ENCODE measurements at places on chromosomes 3 and 15.
A peak's percentile ranks its signal among the peaks of the same experiment; 100 is the strongest.

DNA sequence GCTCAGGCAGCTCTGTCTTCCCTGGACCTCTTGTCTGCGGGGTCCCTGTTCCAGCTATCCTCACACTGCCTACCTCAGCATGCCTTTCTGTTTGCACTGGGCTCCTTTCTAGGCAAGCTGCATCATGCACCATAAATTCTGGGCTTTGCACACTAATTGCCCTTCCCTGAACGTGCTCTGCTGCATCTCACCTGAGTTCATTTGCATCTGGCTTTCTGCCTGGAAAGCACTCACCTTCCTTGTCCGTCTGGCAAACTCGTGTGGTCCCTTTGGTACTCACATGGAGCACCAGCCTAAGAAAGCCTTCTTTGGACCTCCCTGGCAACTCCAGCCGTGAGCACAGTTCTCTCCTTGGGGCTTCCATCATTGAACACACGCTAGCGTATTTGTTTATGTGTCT lies 365.6 kb downstream of the SV2B start:
- no peak for DNase-seq

- no peak for DNase-seq
Measured at GRCh38 chr3:14464141-14464465, 61.7 kb downstream of the SLC6A6 start.

- DNase-seq: no peak
Measured at GRCh38 chr3:23895181-23895580, 21.6 kb downstream of the NKIRAS1 start.

- DNase-seq: no peak
Measured at GRCh38 chr15:99248000-99248715, 1.2 kb downstream of the TTC23 start.

GRCh38 chr3:187305881-187306280 lies 14.3 kb upstream of the MASP1 start:
- no peak for DNase-seq

DNA sequence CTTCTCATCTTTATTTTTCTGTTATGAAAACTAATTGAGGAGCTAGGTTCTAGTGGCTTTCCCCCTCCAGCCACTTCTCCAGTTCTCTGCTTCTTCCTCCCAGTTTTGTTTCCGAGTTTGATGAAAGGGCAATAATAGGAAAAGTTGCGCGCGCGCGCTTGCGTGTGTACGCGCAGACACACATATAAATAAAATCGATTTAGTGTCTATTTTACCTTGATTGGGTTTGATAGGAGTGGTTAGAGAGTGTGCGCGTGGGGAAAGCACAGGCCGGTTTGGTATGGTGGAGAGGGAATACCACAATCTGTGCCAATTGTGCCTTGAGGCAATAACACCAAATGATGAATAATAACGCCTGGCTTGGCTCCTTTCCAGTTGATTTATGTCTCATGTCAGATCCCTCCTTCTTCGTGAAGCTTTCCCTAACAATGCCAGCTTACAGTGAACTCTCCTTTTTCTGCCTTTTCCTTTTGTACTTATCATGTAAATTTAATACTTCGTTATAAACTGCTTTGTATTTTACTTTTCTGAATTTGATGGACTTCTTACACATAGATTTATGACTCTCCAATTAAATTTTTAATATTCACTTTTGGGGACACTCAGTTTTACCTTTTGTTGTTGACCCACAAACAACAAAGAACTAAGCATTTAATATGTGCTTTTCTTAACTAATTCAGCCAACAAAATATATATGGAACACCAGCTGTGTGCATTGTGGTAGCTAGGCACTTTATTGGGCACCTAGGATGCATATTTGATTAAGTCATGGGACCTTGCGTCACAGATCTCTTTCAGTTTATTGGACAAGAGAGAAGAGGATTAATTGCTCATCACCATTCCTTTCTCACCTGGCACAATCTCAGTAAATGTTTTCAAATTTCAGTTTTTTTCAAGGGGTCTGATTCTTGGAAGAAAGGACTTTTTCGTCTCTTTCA lies 1.7 kb downstream of the TIPARP start:
- peak; percentile 5 for DNase-seq

DNA sequence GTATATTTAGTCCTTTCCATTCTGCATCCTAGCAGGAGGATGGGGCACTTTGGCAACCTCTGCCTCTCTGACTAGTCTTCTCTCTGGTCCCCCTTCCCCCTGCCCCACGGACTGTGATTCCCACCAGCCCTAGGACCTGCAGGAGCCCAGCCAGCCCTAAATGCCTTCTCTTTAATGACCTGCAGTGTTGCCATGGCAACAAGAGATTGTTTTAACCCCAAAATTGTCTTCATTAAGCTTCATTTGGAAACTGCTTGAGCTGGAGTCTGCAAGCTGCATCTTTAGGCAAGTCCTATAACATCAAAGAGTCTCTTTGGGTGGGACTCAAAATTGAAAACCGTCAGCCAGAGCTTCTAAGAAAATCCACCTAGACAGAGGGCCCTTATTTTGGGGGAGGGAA lies 59.7 kb upstream of the ANKRD34C start:
- DNase-seq: no peak

DNA sequence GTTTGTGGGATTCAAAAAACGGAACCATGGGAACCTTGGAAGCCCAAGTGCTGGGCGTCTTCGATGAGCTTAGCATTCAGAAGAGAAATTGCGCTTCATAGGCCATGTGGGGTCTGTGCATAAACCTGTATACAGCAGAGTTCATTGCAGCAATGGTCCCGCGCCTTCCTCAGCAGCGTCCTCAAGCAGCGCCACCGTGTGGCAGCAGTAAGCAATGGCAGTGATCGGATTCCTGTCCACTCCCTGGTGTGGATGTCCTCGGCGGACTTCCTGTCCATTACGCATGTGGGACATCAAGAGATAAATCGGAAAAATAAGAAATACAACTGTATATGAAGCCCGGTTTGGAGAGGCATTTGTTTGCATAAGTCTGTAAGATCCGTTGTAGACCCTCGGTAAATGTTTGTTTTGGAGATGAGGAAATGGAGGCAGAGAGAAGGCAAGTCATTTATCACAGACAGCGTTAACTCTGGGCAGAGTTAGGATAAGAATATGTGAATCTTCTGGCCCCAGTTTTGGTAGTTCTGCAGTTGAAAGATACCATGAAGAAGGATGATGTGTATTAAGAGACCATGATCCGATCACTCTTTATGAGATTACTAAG lies 57.7 kb downstream of the CNTN4 start:
- DNase-seq: no peak

DNA sequence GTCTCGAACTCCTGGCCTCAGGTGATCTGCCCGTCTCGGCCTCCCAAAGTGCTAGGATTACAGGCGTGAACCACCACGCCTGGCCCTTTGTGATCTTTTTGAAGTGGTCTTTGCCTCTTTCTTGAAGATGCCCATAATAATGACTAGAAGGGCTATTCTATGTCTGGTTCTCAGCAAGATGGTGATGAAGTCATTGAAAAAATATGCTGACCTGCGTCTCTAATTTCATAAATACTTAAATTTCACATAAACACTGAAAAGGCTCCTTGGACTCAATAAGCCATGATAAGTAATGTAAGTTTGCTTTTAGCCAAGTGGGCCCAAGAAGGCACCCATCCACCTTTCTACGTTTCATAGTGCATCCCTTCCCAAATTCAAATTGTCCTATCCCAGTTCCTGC lies 775 bp upstream of the MAPK6 start:
- DNase-seq: no peak

- no peak for DNase-seq
Measured at GRCh38 chr15:31373096-31373865, 46.6 kb downstream of the KLF13 start.

DNA sequence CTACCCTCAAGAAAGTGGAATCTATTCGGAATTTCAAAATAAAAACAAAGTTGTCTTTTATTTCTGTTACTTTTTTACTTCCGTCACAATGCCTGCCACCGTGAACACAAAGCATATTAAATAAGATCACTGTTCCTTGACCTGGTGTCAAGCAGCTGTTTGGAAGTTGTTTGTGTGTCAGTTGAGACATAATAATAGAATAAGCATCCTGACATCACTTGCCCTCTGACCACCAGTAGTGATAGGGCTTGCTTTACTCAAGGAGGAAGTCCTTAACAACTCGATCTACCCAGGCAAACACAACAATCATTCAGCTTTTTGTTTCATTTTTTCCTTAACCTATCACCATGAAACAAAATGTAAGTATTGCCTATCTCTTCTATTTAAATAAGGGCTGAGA lies 454.4 kb upstream of the RASGRP1 start:
- DNase-seq: no peak

DNA sequence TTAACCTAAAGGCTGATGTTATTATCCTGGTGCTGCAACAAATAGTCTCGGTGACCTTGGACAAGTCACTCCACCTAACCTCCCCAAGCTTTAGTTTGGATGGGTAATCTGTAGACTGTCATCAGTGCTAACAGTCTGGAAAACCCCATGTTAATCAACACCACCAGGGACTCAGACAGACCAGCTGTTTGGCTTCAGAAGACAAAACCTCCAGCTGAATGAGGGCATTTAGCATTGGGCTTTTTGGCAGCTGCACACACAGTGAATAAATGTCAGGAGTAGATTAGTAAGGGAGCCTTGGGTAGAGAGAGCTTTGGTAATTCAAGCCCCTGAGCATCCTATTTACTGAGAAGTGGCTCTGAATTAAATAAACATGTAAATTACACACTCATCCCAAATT lies 24.9 kb upstream of the C3orf80 start:
- no peak for DNase-seq

GRCh38 chr3:155208183-155208800 lies 85.2 kb downstream of the STRIT1 start:
- DNase-seq: no peak

DNA sequence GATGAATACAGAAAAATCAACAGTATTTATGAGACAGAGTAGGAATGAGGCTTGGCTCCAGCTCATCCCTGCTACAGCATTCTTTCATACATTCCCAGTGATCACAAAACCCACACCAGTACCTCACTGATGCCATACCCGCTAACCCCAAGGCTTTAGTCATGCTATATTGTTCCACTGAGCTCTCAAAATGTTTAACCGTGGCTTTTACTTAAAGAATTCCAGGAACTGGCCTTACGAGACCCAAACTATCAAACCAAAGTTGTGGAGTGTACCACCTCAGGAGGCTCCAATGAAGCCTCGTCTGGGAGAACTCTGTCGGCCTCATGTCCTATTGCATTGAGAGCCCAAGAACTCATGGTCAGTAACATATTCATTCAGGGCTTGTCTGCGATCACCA lies 278.9 kb downstream of the ULK4 start:
- no peak for DNase-seq

DNA sequence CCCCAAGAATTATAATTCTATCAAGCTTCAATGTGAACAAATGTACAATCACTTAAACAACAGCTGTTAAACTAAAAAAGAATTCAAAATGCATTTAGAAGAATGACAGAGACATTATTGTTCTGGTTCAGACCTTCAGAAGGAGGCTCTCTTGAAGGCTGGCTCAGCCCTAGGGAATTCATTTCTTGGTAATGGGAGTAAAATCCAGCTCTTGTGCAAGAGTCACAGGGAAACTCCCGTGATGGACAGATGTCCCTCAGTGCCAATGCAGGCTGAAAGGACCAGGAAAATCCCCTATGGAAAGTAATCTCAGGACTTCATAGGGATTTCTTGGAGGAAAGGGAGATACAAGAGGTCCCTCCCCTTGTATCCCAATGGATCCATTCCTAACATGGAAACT lies 149.9 kb upstream of the STT3B start:
- DNase-seq: no peak

- DNase-seq: no peak
Measured at GRCh38 chr3:24832891-24833290, 338.2 kb upstream of the THRB start.

DNA sequence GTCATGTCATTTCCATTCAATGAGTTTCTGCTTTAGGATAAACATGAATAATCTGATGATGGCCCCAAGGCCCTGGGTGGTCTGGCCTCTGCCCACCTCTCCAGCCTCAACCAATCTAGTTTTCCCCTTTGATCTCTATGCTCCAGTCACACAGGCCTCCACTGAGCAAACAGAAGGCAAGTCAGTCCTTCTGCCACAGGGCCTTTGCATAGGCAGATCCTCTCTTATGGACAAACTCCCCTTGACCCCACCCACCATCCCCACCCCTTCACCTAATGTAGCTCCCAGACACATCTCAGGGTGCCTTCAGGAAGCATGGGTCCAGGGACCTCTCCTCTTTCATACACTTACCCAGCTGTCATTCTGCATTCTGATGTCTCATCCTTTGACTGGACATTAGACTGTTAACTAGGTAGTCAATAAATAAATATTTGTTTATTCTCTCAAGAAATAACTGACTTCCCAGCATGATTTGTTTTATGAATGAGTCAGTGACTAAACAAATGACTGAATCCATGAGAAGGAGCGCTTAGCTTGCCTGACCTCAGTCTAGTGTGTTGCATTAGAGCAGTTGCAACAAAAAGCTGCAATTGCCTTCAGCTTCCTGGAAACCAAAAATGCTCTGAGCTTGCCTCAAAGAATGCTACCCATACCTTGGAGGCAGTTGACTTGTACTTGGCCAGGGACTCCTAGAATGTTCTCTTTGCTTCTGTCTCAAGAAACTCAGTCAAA lies 386.6 kb upstream of the WNT5A start:
- DNase-seq: no peak

- no peak for DNase-seq
Measured at GRCh38 chr3:127590282-127590592, 296 bp downstream of the TPRA1 start.

DNA sequence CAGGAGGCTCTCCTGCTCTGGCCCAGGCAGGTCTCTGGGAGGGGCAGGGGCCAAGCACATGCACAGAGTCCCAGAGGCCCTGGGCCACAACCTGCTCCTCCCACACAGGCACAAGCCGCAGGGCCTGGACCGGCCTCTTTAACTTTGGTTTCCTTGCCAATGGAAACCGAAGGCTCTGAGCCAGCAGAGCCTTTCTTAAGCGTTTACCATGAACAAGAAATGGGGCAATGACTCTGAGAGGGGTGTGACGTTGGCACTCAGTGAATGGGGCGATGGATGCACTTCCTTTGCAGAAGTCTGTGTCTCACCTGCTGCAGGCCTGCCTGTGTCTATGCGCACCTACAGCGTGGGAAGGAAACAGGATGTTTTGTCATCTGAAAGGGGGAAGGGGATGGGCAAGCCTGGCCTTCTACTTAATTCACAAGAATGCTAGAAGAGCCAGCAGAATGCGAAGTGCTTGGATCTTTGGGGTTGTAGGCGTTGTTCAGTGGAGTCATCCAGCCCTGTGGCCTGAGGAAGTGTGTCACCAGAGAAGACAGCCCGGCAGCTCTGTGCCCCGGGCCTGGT lies 41.8 kb downstream of the IFT122 start:
- DNase-seq: peak; percentile 9

- no peak for DNase-seq
Measured at GRCh38 chr3:164470471-164470870, 607.8 kb downstream of the SI start.

DNA sequence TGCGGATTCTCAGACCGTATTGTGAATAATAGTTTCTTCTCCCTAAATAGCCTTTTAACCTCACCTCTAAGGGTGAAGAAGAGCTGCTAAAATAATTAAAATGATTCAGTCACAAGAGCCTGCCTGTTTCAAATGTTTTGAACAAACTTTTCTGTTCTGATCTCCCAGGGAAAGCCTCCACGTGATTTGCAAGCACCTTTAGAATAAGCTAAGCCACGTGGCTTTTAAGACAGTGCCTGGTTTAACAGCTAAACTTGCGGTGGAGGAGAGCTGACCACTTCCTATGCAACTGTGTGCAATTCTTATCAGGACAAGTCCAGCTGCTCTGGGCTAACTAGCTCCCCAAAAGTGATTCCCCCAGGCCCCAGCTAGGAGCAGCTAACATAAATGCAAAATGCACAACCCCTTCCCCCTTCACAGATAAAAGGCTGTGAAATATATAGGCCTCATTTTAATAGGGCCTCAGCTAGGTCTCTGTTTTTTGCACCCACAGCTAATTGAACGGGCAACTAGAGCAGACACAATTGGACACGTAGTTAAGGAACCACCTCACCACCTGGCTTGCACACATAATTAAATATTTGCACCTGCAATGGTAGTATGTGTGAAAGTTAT lies 401.2 kb upstream of the NR2F2 start:
- no peak for DNase-seq
